COLO829 (cell line): ENCODE measurements at places on chromosomes 12 and 14.

- no peak for DNase-seq
These were observed 6.0 kb upstream of the LRP6 start for GRCh38 chr12:12272869-12273268.

- DNase-seq = peak; percentile 72
These were observed 50.9 kb upstream of the VASH1 start for GRCh38 chr14:76710056-76711010.

GRCh38 chr12:26340649-26341048, 145.3 kb downstream of the SSPN start:
- no peak for DNase-seq

DNA sequence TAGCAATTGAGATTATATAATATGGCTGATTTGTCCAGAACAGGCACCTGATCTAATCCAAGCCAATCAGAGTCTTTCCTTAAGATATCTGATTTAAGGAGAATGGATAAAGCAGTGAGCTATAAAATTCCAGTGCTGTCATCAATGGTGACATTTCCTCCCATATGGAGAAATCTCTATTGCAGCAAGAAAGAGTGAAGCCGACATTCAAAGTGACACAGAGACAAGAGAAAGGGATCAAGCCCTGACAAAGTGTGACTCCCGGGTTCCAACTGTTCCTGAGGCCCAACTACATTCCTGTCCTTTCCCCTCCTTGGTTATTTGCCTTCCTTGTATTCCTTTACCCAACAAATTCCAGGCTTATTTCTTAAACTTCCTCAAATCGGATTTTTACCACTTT, 430.0 kb upstream of the SOX5 start:
- no peak for DNase-seq

DNA sequence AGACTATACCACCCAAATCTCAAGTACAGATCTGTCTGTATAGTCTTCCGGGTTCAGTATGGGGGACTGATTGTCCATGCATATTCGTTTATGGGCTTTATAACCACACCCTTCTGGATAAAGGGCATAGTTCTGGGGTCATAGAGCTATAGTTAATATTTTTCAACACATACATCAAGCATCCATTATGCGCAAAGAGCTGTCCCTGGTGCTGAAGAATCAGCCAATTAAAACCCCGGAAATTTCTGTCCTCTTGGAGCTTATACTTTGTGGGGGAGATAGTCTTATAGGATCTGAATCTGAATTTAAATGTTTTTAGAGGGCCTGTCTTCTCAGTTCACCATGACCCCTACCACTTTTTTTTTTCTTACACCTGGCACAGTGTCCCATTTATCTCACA, 256.7 kb downstream of the SUDS3 start:
- no peak for DNase-seq

DNA sequence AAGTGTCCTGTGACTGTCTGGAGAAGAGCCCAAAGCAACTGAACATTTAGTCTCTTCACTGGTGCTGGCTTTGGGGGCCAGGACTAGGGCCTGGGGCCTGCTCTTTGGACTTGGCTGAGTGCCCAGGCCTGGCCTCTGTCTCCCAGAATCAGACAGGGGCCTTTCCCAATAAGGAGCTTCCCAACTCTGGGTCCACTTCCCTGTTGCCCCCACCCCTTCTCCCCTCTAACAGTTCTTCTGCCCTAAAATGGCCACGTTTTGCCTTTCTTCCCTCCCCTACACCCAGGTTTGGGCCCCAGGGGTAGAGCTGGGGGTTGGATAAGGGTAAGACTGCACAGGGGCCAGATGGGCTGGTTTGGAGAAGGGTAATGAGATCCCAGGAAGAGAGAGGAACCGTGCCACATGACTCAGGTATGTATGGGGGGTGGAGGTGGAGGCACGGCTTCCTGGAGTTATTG, 10.0 kb upstream of the ITGA5 start:
- no peak for DNase-seq

- no peak for DNase-seq
These were observed 418.6 kb downstream of the NELL2 start for GRCh38 chr12:44457465-44457864.

DNA sequence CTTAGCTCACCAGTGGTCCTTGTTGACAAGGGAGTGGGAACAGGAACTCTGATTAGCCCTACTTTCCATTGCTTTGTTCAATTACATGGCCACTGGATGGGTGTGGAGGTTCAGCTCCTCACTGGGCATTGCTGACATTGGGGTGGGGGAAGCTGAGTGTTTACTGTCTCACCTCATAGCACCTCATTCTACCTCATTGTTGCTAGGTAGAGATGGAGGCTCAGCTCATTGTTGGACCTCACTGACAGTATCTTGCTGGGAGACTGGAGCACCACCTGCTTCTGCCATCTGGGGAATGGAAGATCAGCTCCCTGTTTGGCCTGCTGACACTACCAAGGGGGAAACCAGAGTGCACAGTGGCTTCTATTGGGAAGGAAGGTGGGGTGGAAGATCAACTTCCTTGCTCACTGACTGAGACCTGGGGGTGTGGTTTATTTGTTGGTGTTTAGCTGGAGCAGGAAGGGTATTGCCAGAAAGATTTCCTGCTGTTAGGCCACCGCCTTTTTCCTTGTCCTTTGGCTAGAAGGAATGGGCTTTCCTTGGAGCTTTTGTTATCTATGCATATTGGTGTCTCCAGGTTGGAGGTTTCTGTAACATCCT, 1.3 kb upstream of the OR4E2 start:
- DNase-seq = no peak

DNA sequence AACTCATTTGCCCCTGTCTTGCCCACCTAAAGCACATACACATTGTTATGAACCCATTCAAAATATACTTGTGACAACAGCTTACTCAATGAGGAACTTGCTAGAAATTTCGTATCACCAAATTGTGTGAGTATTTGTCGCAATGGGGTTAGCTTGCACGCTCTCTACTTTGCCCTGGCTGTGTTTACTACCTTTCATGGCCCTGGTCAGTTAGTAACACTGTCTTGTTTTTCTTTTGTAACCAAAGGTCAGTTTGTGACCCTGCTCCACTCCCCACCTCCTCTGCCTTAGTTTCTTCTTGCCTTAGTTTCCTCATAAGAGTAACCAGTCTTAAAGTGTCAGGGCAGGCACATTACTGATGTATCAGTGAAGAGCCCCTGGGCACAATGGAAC, 205.8 kb upstream of the EEA1 start:
- no peak for DNase-seq

DNA sequence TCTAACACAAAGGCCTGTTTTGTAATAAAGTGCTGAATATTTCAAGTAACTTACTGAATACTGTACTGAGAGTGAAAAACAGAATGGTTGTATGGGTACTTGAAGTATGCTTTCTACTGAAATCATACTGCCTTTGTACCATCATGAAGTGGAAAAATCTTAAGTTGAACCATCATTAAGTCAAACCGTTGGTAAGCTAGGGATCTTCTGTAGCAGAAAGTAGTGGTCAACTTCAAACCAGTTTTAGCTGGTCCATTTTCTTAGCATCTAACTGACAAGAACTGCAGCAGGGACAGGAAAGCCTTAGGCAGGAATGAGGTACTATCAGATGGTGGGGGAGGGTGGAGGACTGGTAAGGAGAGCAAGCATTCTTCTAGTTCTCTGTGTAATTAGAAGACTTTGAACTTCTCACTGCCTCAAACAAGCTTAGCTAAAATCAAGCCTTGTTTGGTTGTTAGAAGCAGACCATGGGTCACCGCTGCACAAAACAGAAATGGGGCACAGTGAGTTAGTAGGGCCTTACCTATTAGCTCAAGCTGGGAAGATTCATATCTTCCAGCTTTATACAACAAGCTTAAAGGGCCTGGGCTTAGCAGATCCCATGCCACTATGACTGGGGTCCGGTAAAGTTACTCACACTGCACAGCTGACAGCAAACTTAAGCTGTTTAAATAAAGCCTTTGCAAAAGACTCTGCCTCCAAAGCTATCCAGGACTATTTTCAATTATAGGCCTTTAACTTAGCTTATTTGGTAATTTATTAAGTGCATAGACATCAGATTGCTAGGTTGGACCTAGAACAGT, 73.8 kb downstream of the ACADS start:
- DNase-seq = no peak

DNA sequence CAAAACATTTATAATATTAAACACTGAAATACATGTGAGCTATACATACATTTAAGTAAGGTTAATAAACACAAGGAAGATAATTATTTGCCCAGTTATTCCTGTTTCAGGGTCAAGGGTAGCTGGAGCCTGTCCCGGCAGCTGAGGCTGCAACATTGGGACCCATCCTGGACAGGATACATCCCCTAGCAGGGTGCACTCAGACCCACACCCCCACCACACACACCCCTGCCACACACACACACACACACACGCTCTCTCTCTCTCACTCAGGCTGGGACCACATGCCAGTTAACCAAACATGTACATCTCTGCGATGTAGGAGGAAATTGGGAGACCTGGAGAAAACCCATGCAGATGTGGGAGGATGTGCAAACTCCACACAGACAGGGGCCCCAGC, 112.6 kb upstream of the TMCC3 start:
- DNase-seq = no peak

DNA sequence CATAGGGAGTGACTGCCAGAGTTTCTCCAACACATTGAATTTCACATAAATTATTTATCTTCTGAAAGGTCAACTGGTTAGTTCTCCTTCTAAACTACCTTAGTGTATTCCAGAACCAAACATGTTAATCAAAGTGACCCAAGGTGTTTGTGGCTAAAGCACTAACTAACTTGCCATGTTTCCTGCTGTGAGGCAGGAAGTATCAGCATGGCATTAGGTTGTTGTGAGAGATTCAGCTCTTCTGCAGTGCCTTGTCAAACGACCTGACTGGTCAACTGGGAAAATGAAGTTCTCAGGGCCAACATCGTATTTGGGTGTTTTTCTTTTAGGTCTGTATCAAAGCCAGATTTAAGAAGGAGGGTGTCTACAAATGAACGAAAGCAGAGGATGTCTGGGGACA, 448.1 kb downstream of the APAF1 start:
- no peak for DNase-seq

DNA sequence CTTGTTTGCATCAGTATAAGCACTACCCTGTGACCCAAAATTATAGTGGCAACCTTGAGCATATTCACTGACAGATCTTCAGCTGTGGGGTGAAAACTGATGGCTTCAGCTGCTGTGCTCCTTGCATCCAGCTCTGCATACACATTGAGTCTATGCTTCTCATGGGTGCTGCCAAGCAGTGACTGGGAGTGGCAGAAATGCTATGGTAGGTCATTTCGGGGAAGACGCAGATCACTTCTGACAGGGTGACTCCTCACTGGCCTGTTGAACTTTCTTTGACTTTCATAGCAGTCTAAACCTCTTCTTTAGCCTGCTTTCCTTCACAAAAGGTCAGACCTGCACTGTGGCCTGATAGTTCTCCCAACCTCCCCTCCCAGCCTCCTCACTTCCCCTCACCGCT, 5.6 kb upstream of the ALDH1L2 start:
- no peak for DNase-seq

DNA sequence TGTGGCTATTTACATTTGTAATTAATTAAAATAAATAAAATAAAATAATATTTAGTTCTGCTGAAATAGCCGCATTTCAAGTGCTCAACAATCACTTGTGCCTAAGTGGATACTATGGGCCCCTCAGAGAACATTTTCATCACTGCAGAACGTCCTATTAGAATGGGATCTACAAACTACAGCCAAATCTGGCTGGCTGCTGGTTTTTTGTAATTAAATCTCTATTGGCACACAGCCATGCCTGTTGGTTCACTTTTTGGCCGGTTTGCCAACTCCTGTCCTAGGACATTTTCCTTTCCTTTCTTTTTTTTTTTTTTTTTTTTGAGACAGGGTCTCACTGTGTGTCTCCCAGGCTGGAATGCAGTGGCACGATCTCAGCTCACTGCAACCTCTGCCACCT, 9.8 kb downstream of the CCDC63 start:
- DNase-seq = no peak

- DNase-seq = peak; percentile 55
These were observed 26.3 kb downstream of the ITGA7 start for GRCh38 chr12:55681142-55682077.

GRCh38 chr12:47868041-47868440, 36.8 kb downstream of the VDR start:
- DNase-seq = no peak

DNA sequence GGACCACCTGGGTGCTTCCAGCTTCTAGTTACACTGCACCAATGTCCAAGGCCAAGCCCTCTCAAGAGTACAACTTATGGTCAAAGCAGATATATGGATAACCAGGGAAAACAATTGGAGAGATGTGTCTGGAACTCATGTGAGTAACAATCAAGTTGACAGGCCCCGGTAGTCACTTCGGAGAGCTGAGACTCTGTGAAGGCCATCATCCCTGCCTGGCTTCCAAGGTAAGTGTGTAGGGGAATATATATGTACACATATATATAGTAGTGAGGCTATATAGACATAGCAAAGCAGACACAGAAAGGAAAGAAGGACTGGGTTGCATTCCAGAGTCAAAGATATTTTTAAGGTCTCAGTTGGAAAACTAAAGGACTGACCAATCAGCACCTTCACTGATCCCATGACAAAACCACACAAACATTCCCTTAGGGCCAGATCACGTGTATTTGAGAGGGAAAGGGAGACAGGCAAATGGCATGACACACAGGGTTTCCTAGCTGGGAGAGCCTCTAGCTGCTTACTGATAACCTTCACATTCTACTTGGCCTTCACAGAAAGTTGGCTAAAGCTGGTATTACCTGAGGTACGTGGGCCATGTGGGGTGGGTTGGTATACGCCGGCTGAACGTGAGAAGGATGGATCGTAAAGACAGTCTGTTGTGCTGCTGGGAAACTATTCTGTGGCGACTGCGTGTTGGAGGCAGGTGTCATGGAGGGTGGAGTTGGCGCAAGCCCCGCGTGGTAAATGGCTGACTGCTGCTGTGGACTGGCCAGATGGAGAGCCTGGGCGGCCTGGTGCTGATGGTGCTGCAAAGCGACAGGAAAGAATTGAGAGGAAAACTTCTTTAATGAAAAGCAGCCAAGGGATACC, 50.0 kb downstream of the SH2B3 start:
- peak; percentile 45 for DNase-seq

- no peak for DNase-seq
These were observed at the start of gene WSCD2 for GRCh38 chr12:108129017-108129812. Gene WSCD2 (plus strand): TSS chr12:108129288. CDS start chr12:108195833, 66,545 bp downstream.
